ENCODE measurements at places on chromosomes 5 and 9.

- DNase-seq = no peak
Measured at GRCh38 chr5:16668194-16668593, 51.4 kb upstream of the RETREG1 start.

- peak; percentile 87 for DNase-seq
Measured at GRCh38 chr5:149632311-149633251, 51.3 kb downstream of the ARHGEF37 start.

GRCh38 chr5:154865466-154866184, 7.2 kb downstream of the CNOT8 start:
- no peak for DNase-seq

DNA sequence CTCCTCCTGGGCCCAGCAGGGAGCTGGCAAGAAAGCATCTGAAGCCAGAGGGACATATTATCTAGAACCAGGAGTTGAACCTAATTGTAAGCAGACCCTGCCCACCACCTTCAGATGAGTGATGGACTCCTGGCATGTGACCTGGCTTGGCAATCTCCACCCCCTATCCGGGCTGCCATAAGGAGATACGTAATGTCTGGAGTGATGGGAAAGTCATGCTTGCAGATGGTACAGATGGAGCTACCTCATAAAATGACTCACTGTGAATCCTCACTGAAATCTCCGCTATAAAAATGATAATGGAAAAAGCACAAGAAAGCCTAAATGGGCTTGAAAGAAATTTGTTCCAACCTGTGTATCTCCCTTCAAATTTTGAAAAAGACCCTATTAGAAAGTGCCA, 157.5 kb downstream of the DMRT2 start:
- DNase-seq = peak; percentile 39

- no peak for DNase-seq
Measured at GRCh38 chr9:71052287-71052686, 69.1 kb downstream of the TRPM3 start.
